Nephron progenitor cell (in vitro differentiated cells): ENCODE measurements at places on chromosomes 12 and 14.
A peak's percentile ranks its signal among the peaks of the same experiment; 100 is the strongest.

DNA sequence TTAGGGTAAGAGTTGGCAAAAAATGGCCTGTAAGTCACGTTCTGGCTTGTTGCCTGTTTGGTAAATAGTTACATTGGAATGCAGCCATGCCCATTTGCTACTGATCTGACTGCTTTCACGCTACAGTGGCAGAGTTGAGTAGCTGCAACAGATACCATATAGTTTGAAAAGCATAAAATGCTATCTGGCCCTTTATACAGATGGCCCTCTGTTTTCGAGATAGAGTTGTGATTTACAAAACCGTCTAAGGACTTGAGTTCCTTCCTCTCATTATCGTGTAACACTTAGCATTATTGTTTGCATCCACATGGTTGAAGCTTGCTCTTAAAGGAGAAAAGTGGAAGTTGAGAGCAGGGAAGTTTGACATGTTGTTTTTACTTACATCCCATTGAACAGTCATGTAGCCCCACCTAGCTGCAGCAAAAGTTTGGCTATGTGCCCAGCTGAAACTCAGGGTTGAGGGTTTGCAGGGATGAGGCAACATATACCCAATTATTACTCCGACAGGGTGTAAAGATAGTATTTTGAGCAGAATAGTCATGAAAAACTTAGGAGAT lies 11.3 kb upstream of the SCFD1 start:
- DNase-seq, result no peak

GRCh38 chr12:95505039-95505438 lies 31.1 kb downstream of the METAP2 start:
- DNase-seq, result no peak

DNA sequence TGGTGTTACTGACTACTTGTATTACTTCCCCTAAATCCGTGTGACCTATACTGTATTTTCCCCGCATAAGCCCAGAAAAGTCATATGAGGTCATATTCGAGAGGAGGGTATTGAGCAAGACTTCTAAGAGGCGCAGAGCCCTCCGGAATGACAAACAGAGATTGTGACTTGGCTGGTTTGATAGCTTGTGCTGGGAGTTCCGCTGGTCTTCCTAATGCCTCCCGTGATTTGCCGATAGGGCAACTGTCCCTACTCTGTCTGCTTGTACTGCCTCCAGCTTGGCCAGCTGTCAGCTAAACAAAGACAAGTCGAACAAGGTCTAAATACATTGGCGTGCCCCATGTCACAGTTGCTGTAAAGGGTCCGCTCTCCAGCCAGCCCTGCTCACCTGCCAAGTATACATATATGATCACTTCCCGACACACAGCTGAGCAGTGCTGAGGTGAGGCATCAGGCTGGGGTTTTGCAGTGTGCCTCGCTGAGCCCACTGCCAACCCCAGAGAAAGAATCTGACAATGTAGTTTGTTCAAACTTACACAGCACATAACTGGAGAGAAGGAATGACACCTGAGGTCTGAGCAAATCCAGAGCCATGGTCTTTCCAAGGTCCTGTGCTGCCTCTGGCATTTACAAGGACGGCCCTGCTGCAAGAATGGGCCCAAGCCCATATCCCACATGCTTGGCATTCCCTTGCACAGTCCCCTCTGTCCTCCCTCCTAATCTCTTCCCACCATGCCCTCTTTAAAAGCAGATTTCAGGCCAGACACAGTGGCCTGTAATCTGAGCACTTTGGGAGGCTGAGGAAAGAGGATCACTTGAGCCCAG lies 23.7 kb downstream of the LGMN start:
- no peak for DNase-seq

DNA sequence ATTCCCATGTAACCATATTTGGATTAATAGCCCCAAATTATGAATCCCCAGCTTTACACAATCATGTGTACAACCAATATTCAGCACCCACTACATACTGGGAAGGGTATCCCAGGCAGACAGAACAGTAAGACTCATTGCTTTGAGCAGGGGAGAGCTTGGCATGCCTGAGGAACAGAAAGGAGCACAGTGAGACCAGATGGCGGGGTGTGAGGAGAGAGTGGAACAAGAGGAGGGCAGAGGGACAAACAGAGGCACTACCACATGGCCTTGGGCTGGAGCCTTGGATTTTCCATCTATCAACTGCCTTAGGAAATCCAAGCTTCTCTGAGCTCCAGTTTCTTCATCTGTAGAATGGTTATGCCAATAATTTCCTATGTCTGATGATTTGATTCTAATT lies 3.8 kb downstream of the DGKA start:
- DNase-seq, result no peak

- DNase-seq, result no peak
Observed at GRCh38 chr14:64340560-64341196, 46.5 kb upstream of the ESR2 start.

DNA sequence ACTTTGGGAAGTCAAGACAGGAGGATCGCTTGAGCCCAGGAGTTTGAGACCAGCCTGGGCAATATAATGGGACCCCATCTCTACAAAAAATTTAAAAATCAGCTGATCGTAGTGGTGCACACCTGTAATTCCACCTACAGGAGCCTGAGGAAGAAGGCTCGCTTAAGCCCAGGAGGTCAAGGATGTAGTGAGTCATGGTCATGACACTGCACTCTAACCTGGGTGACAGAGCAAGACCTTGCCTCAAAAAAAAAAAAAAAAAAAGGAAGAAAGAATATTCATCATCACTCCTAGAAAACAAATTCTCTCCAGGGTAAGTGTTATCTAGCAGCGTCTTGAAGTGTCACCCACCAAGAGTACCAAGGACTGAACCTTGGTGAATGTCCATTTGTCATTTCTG lies 34.2 kb upstream of the PLXNC1 start:
- DNase-seq, result no peak

DNA sequence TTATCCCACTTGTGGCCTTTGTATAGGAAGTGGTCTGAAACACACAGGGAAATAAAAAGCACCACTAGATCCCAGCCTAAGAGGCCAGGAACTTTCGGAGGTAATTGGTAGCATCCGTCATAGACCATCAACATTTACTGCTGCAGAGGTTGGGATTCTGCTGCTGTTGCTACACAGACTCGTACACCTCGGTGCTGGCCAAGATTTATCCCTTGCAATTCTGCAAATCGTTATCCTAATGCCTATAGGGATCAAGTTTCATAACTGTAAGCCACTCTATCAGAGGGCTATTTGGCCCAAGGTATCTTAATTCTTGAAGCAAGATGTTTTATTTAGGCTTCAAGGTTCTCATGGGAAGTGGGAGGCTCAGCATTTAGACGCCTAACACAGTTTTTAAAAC lies 913.6 kb downstream of the GALC start:
- no peak for DNase-seq

DNA sequence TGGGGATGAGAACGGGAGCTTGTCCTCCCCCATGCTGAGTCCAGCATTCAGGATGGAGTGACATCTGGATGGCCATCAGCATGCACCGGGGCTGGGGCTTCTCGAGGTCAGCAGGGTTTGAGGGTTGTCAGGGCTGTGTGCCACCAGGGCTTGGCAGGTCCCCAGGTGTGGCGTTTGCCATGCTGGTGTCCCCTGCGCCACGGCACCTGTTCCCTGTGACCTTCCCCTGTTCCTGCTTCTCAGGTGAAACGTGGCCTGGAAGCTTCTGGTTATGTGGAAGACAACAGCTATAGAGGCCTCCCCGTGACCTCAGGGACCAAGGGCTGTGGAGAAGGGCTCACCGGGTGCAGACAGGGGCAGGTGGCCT lies 152.4 kb downstream of the KIF26A start:
- no peak for DNase-seq

- peak; percentile 4 for DNase-seq
Observed at GRCh38 chr12:10331642-10332239, 24.1 kb downstream of the KLRD1 start.

DNA sequence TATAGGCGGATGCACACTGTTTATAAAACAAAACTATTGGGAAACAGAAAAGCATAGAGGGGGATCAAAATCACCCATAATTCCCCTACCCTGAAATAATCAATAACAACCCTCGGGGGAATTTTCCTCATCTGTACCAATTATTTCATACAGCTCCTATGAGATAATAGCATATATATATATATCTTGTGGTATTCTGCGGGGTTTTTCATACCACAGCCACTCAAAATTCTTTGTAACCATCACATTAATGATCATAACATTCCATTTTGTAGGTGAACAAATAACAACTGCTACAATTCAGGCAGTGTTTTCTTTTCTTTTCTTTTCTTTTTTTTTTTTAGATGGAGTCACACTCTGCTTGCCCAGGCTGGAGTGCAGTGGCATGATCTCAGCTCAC lies 35.3 kb downstream of the P2RX7 start:
- DNase-seq, result no peak

GRCh38 chr14:105525861-105526775 lies at the start of gene TMEM121:
TMEM121 (plus strand) TSS chr14:105526583; CDS start chr14:105528835, 2,252 bp downstream.
- DNase-seq, result peak; percentile 80

- no peak for DNase-seq
Observed at GRCh38 chr12:119601877-119602733, 8.5 kb downstream of the TMEM233 start.

- no peak for DNase-seq
Observed at GRCh38 chr12:7959701-7960121, 23.7 kb upstream of the SLC2A3 start.

DNA sequence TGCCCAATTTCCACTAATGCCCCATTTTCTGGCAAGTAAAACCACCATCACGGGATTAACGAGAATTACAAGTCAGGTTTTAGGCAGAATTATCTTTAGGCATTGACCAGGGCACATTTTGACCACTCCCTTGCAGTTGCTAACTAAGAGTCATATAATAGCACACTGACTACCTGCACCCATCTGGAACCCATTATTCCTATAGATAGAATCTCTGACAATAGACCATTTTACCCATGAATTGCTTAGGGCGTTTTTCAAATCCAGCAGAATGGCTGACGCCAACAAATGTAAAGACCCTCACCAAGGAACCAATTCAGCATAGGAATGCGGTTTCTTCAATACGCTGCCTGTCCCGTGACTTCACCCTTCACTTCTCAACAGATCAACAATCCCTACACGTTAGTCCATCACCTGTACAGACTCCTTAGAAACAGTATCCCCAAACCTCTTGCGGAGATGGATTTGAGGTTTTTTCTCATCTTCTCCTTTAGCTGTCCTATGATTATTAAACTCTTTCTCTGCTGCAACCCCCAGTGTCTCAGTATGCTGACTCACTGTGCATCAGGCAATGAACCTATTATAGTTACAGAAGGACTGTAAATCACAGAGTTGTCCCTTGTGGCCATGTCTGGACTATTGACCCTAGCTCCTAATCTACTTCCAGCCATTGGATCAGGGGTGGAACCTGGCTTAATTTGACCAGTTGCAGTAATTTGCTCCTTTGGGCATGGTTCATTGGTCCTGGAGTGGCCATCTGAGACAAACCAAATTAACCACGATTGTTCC lies 177.3 kb upstream of the PLXNC1 start:
- no peak for DNase-seq

DNA sequence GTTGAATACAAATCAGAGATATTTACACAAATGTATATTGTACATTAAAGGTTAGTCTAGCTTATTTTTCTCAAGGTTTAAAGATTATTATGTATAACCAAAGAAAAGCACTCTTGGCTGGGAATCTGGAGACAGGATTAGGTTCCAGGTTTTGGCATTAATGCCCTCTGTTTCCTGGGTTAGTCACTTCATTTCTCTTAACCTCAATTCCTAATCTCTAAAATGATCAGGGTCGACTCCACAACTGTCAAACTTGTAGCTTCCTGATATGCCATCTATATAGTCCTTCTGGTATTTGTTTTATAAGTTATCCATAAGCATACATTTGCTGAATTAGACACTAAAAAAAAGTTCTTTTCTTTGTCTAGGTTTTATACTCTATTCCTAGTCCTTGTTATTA lies 2.6 kb downstream of the ITPR2 start:
- DNase-seq, result no peak

DNA sequence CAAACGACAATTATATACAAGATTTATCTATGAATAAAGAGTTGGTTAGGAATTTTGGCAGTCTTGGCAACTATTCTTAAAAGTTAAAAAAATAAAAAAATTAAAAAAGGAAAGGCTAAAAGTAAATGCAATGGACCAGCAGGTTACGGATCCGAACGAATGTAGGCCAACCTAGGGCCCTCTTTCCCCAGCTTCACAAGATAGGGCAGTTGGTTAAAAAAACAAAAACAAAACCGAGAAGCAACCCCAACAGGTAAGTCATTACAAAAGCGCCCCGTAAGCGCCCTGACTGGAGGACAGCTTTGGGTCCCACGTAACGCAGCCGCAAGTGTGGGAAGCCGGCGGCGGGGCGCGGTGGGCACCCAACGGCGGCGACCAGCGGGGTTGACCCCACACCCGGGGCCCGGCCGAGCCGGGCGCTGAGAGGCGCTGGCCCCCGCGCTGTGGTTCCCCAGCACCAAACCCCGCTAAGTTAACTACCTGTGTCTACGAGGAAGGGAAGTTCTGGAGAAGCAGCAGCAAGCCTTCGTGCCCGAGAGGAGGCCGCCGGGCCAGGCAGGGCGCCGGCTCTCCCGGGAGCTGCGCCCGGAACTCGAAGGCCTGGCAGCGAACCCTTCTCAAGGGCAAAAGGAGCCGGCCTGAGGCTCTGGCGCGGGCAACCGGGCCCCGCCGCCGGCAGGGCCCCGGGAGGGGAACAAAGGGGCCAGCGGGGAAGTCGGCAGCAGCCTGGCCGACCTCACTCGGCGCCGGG lies 882 bp downstream of the HECTD1 start:
- DNase-seq, result peak; percentile 46

DNA sequence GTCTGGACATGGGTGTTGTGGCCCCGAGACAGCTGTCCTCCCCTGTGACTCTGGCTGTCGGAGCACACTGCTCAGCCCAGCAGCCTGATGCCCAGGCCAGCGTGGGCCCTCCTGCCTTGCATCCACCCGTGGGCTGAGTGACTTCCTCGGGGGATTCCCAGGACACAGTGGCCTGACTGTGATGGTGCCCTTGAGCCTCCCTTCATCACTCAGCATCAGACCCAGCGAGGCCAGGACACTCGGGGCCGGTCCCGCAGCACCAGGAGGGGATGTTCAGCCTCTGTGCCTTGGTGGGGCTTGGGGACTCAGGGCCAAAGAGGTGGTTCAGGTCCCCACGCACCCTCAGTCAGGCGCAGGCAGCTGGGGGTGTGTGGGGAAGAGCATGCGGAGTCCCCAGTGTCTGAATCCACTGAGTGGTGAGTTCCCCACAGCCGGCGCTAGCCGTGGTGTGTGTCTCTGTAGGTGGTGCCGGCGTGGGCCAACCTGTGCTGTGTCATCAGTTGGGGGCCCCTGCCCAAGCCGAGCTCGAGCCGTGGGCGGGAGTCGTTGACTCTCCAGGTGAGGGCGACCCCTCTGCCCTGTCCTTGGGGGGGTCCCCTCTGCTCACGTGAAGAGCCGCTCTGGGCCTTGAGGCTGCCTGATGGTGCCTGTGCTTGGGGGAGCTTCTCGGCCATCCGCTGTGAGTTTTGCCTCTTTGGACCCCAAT lies 185.8 kb downstream of the ADGRD1 start:
- no peak for DNase-seq
